ENCODE measurements at places on chromosomes 11 and 22.

GRCh38 chr11:34809191-34810106 lies 106.7 kb downstream of the APIP start:
- no peak for DNase-seq

- DNase-seq: no peak
These were observed 64.7 kb upstream of the RRAS2 start for GRCh38 chr11:14423633-14424032.

GRCh38 chr22:50184902-50185374 lies 775 bp upstream of the TRABD start:
- DNase-seq: no peak

DNA sequence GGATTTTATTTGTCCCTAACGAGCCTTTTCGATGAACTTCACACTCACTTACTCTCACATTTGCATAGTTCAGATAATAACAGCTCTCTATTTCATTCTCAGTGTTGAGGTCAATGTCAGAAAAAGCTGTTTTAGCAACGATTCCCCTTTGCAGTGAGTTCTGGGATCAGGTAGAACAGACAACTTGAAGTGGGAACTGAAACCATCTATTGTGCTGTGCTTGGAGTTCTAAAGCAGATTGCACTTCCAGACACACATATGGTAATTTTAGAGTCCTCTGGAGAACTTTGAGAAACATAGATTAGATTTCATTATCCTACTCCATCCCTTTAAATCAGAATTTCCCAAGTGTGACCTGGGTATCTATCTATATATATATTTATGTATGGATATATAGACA lies 124.6 kb upstream of the BLID start:
- no peak for DNase-seq

GRCh38 chr11:68263444-68264035 lies 8.2 kb downstream of the C11orf24 start:
- DNase-seq: no peak

DNA sequence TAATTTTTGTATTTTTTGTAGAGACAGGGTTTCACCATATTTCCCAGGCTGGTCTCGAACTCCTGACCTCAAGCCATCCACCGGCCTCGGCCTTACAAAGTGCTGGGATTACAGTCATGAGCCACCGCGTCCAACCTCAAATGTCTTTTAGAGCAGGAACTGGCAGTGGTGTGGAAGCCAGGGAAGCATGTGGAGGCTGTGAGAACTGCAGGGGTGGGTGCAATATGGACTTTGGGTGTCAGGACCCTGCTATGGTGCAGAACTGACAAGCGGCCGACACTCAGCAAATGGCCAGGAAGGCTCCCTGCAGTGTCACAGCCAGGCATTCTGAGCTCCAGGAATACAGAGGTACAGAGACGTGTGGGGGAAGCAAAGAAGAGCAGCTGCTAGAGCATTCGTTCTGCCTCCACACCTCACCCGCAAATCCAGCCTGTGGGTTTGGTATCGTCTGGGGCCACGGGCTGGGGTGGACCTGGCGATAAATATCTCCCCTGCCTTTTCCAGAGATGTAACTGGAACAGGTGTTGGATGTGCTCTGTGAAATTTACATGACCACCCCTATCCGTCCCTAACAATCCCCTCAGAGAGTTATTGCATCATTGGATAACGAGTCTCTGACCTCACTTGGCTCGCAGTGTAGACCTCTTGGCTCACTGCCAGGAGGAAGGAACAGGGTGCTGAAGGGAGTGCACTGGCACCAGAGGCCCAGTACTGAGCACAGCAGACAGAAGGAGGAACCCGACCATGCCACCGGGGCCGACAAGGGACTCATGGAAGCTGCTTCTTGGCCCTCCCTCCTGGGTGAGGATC lies 624.7 kb upstream of the B3GAT1 start:
- DNase-seq: no peak

GRCh38 chr11:126601550-126602215 lies 246.2 kb downstream of the ST3GAL4 start:
- no peak for DNase-seq

GRCh38 chr11:105609341-105609781 lies 512 bp upstream of the GRIA4 start:
- no peak for DNase-seq

- no peak for DNase-seq
These were observed 613.5 kb downstream of the SOX6 start for GRCh38 chr11:15742626-15743519.

DNA sequence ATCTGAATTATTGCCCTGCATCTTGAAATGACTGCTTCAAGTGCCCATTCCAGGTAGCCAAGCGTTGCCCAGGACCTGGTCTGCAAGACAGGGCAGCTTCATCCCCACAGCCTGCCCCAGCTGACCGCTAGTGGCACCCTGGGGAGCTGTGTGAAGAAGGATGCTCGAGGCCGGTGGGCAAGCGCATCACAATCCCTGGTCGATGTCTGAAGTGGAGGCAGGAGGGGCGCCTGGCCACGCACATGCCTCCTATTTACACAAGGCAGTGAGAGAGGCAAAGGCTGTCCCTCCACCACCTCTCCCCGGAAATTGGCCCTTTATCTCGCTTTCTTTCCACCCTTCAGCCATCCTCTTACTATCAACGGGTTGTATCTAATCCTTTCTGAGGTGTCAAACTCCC lies 28.1 kb upstream of the PHF21A start:
- DNase-seq: no peak

- DNase-seq: no peak
These were observed 34.2 kb upstream of the HORMAD2 start for GRCh38 chr22:30045901-30046715.

DNA sequence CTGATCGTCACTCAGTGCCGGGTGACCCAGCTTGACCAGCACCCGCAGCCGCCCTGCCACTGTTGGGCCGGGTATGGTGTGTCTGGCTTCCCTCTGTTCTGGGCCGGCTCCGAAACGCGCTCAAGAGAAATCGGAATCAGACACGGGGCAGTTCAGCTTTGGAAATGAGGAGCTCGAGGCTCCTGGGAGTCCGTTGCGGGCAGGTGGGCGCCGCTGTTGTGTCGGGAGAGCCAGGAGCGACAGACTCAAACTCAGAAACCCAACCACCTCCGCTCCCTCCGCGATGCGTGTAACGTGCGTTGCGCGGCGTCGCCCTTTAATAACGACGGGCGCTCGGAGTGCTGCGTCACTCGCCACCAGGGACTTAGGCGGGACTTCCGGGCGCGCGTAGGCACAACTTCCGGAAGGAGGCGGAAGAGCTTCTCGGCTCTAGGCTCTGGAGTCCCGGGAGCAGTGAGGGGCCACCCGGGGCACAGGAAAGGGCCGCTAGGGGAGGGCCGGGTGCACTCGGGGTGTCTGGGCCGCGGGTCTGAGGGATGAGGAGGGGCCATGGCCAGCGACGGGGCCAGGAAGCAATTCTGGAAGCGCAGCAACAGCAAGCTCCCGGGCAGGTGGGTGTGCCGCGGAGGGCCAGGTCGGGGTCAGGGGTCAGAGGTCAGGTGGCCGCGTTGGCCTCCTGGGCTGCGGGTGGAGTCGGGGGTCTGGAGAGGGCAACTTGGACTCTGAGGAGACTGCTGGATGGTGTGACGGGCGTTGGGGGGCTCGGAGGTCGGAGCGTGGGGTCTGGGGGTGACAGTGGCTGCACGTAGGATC lies at the start of gene TBC1D22A:
TBC1D22A (plus strand) TSS at position 413 of the 813 bp plus-strand sequence; CDS start at position 550, 137 bp downstream.
- DNase-seq: peak; percentile 75

DNA sequence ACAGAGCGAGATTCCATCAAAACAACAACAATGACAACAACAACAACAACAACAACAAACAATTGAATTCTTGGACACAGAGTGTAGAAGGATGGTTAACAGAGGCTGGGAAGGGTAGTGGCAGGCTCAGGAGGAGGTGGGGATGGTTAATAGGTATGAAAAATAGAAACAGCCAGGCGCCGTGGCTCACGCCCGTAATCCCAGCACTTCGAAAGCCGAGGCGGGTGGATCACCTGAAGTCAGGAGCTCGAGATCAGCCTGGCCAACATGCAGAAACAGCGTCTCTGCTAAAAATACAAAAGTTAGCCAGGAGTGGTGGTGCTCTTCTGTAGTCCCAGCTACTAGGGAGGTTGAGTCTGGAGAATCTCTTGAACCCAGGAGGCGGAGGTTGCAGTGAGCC lies 122.9 kb upstream of the GRIA4 start:
- no peak for DNase-seq

- no peak for DNase-seq
These were observed 26.1 kb upstream of the ZBTB44 start for GRCh38 chr11:130340671-130341319.

DNA sequence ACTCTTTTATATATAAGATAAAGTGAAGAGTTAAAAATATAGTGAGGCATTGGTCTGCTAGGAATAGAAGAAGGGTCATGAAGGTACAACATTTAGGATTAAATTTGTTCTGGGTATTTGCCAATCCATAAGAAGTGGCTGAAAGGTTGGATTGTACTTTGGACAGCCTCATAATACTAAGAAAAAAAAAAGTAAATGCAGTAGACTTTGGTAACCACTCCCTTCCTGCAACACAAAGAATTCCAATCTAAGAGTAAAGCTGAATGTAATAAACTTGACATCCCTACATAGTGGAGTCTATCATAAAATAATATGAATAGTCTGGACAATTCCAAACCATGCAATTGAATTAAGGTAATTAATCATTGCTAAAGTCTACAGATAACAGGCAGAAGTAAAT lies 2294.4 kb downstream of the LRRC4C start:
- no peak for DNase-seq

DNA sequence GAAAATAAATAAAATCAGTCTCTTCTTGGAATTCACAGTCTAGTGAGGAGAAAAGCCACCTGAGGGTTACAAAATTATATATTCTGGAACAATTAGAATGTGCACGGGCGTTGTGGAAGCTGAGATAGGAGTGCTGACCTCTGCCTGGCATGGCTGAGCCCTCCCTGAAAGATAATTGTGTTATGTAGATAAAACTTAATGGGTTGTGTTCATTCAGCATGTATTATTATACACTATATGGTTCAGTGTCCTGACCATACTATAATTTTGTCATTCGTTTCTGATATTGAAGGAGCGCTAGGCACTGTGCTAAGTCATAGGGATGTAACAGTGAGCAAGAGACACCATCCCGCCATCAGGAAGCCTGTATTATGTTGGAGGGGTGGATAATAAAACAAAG lies 3.7 kb downstream of the ACAT1 start:
- DNase-seq: no peak

- no peak for DNase-seq
These were observed 64.3 kb upstream of the RASD2 start for GRCh38 chr22:35476341-35476740.

DNA sequence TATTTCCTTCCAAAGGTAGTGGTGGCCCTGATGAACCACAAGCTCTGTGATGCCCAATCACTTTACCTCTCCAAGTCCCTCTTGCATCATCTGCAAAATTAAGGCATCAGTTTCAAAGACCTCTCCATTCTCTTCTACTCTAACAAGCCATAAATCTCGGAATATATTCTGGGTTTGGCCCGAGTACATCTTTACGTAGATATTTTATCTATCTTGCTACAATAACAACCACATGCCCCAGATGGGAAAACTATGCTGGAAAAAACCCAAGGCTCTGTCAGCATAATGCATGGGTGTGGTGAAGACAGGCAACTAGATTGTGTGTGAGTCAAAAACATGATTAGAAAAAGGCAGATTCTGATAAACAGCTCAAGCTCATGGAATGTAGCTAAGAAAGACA lies 228.2 kb upstream of the BLID start:
- DNase-seq: no peak

GRCh38 chr22:39494471-39495120 lies 7.5 kb upstream of the MIEF1 start:
- no peak for DNase-seq

DNA sequence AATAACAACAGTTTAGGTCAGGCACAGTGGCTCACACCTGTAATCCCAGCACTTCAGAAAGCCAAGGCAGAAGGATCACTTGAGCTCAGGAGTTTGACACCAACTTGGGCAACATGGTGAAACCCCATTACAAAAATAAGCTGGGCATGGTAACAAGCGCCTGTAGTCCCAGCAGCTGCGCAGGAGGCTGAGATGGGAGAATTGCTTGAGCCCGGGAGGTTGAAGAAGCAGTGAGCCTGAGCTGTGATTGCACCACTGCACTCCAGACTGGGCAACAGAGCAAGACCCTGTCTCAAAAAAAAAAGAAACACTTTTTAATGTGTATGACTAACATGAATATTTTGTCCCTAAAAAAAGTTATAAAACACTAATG lies 24.5 kb upstream of the TFIP11 start:
- no peak for DNase-seq

GRCh38 chr22:47465222-47465621 lies 702.8 kb downstream of the TBC1D22A start:
- no peak for DNase-seq

GRCh38 chr11:130426837-130427341 lies 1.5 kb downstream of the ADAMTS8 start:
- DNase-seq: no peak

- no peak for DNase-seq
These were observed 52.8 kb upstream of the PARVA start for GRCh38 chr11:12324585-12324984.

- peak; percentile 77 for DNase-seq
These were observed 75.0 kb downstream of the JRKL start for GRCh38 chr11:96464700-96465307.

DNA sequence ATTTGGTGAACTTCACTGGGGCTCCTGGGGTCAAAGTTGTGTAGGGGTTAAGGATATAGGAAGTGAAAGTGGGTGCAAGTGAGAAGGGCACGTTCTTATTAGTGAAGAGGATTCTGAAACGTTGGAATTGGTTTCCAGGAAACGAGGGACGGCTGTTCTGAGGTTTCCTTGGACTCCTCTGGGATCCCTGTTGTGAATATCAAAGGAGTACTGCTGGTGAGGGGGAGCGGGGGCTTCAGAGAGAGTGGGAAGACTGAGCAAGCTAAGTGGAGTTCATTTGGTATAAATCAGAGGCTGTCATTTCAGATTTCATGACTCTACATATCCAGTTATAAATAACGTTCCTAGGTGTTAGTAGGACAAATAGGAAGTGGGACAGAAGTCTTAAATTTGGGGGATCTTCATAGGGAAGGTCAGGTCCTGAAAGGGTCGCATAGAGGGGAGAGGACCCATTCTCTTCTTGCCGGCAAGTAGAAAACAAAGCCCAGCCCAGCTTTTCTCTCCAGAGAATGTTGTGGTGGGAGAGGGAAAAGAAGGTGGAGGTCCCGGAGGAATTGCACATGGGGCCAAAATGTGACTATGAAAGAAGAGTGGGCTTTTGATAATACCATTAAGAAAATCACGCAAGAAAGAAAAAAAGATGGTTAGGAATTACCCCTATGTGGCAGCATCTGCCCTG lies 1.1 kb upstream of the NELL1 start:
- DNase-seq: no peak

DNA sequence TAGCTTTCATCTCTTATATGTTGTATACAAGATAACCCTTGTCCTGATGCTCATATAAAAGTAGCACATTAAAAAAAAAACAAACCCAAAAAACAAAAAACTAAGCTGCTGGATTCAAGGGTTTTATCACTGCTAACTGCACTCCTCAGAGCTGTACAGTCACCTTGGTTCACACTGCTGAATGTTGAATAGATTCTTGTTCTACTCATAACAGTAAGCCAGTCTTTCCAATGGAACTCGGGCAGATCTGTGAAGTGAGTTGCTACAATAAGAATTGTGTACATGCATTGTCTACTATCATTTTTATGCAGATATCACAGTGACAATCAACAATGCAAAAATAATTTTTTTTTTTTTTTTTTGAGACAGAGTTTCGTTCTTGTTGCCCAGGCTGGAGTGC lies 4.7 kb downstream of the HARBI1 start:
- no peak for DNase-seq

- DNase-seq: no peak
These were observed 47.7 kb downstream of the TST start for GRCh38 chr22:36971341-36972125.
